Kidney (tissue), 22 donors: ENCODE measurements at places on chromosomes 4 and X. TPM values are rescaled to one million over a fixed set of nuclear protein-coding genes. Genes with fewer than 3 reads are reported as not detected.

Gene CDS1
- total RNA-seq = 18.8 TPM

Gene UPF3B
- total RNA-seq = 6.0 TPM

Gene P2RY4
- total RNA-seq = 0.31 TPM

Gene ABLIM2
- 23.3 TPM for total RNA-seq

Gene MECP2
- total RNA-seq = 74.7 TPM

Gene STOX2
- total RNA-seq = 31.8 TPM

Gene REPS2
- total RNA-seq = 36.3 TPM

Gene SERPINA7
- not detected for total RNA-seq

Gene FATE1
- not detected for total RNA-seq

- H3K4me3 ChIP-seq = no peak overlapping the region
- peaks cover 2% of the 10 kb centered on the region for H3K36me3 ChIP-seq
- H3K27ac ChIP-seq = no peak overlapping the region
- no peaks in the 10 kb centered on the region for H3K27me3 ChIP-seq
- H3K4me1 ChIP-seq = no peaks in the 10 kb centered on the region
These were observed 23.5 kb downstream of the FMR1 start for GRCh38 chrX:147935156-147935758.

GRCh38 chr4:26310264-26310663 lies 10.6 kb upstream of the RBPJ start:
- H3K4me1 ChIP-seq = no peaks in the 10 kb centered on the region
- no peaks in the 10 kb centered on the region for H3K36me3 ChIP-seq
- H3K27me3 ChIP-seq = no peaks in the 10 kb centered on the region
- no peak overlapping the region for H3K27ac ChIP-seq

GRCh38 chrX:22527302-22527701 lies 254.6 kb downstream of the CBLL2 start:
- H3K27me3 ChIP-seq = no peaks in the 10 kb centered on the region
- H3K36me3 ChIP-seq = no peaks in the 10 kb centered on the region
- no peaks in the 10 kb centered on the region for H3K4me1 ChIP-seq
- H3K4me3 ChIP-seq = no peak overlapping the region

- H3K4me3 ChIP-seq = no peak overlapping the region
- H3K36me3 ChIP-seq = no peaks in the 10 kb centered on the region
- H3K27ac ChIP-seq = no peak overlapping the region
- no peaks in the 10 kb centered on the region for H3K4me1 ChIP-seq
These were observed 12.7 kb downstream of the TKTL1 start for GRCh38 chrX:154308108-154308946.

DNA sequence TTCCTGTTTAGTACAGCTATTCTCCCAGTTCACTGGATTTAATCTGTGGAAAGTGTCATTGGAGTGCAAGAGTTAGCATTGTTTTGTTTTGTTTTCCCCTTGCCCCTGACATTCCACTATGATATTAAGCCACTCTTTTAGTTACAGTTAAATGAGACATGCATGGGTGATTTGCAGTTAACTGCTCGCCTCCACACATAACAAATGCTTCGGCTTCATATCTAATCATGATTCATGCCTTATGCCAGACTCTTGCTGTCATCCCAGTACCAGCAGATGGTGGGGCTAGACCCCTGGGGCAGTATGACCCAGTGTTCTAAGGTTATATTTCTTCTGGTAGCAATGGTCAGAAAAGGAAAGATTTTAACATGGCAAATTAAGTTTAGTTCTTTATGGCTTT lies 80.1 kb downstream of the RAP1GDS1 start:
- H3K36me3 ChIP-seq = no peaks in the 10 kb centered on the region
- H3K4me1 ChIP-seq = no peaks in the 10 kb centered on the region
- H3K27ac ChIP-seq = no peak overlapping the region
- peak; percentile 58 for DNase-seq
- H3K4me3 ChIP-seq = no peak overlapping the region

DNA sequence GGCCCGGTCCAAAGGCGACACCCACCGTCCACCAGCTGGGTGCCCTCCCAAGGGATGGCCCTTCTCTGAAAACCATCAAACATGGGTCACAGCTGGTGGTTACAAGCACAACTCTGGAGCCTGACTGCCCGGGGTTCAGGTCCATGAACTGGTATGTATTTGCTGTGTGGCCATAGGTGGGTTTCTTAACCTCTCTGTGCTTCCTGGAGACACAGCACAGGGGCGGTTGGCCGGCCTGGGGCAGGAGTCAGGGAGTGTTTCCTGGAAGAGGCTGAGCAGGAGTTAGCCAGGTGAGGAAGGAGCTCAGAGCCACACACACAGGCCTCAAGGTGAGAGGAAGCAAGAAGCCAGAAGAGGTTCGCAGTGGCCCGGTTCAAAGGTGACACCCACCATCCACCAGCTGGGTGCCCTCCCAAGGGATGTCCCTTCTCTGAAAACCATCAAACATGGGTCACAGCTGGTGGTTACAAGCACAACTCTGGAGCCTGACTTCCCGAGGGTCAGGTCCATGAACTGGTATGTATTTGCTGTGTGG lies 243.7 kb upstream of the PSAPL1 start:
- no peak for DNase-seq
- no peak overlapping the region for H3K4me3 ChIP-seq
- no peaks in the 10 kb centered on the region for H3K4me1 ChIP-seq
- no peaks in the 10 kb centered on the region for H3K36me3 ChIP-seq
- no peaks in the 10 kb centered on the region for H3K27me3 ChIP-seq

GRCh38 chr4:38634047-38634759 lies 29.8 kb upstream of the KLF3 start:
- no peaks in the 10 kb centered on the region for H3K4me1 ChIP-seq
- H3K27me3 ChIP-seq = no peaks in the 10 kb centered on the region
- no peak overlapping the region for H3K27ac ChIP-seq
- DNase-seq = no peak
- H3K36me3 ChIP-seq = no peaks in the 10 kb centered on the region

DNA sequence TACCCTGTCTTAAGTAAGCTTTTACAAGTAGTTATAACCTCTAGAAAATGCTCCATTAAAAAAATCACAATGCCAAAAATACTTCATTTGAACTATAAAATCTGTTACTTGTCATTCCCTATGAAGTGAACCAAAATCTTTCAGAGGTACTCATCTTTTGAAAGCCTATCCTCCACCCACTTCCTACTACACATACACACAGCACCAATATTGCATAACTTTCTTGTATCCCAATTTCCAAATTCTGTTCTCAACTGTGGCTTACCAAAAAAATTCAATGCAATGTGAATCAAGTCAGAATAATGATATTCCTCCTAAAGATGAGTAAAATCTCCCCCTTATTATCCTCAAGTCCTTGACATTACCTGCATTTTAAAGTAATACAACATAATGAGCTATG lies 15.9 kb downstream of the DHX15 start:
- no peaks in the 10 kb centered on the region for H3K27me3 ChIP-seq
- no peak overlapping the region for H3K4me3 ChIP-seq
- H3K4me1 ChIP-seq = peaks cover 4% of the 10 kb centered on the region
- H3K36me3 ChIP-seq = no peaks in the 10 kb centered on the region
- DNase-seq = no peak

DNA sequence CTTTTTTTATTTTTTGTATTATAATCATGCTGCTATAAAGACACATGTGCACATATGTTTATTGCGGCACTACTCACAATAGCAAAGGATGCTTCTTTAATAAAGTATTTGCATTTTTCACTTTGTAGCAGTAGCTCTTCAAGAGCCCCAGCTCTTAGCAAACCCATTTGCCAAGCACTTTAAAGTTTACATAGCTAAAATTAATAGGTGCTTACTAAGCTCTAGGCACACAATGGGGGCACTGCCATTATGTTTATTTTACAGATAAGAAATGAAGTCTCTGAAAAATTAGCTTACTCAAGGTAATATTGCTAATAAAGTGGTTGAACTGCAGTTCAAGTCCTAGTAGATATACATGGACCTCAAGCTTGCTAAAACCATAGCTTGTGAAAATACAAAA lies 230.3 kb upstream of the ARHGAP24 start:
- H3K36me3 ChIP-seq = no peaks in the 10 kb centered on the region
- no peak overlapping the region for H3K27ac ChIP-seq
- DNase-seq = no peak
- H3K4me3 ChIP-seq = no peak overlapping the region

DNA sequence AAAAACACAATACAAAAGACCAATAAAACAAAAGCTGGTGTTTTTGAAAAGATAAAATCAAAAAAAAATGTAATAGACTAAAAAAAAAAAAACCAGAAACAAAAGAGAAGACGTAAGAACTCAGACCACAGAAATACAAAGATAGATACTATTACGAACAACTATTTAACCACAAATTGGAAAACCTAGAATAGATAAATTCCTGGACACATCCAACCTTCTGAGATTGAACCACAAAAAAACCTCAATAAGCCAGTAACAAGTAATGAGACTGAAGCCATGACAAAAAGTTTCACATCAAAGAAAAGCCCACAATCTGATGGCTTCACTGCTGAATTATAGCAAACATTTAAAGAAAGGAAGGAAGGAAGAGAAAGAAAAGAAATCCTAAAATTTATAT lies 16.2 kb downstream of the RCHY1 start:
- no peak overlapping the region for H3K4me3 ChIP-seq
- no peaks in the 10 kb centered on the region for H3K27me3 ChIP-seq
- peaks cover 10% of the 10 kb centered on the region for H3K36me3 ChIP-seq
- no peak for DNase-seq
- H3K27ac ChIP-seq = no peak overlapping the region

DNA sequence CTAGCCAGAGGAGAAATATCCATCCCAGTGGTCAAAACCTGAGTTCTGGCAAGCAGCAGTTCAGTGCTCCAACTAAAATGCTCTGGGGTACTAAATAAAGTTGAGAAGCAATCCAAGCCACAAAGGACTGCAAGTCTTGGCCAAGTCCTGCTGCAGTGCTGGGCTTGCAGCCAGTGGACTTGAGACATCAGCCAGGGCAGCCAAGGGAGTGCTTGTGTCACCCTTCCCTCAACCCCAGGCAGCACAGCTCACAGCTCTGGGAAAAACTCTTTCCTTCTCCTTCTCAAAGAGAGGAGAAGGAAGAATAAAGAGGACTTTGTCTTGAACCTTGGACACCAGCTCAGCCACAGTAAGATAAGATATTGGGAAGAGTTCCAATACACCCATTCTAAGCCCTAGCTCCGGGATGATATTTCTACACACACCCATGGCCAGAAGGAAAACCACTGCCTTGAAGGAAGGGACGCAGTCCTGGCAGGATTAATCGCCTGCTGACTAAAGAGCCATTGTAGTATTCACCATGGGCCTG lies 99.8 kb downstream of the PTCHD1 start:
- peak; percentile 83 for DNase-seq
- no peaks in the 10 kb centered on the region for H3K4me1 ChIP-seq
- no peaks in the 10 kb centered on the region for H3K27me3 ChIP-seq
- no peak overlapping the region for H3K27ac ChIP-seq

- H3K27me3 ChIP-seq = no peaks in the 10 kb centered on the region
- H3K27ac ChIP-seq = no peak overlapping the region
- no peaks in the 10 kb centered on the region for H3K36me3 ChIP-seq
- H3K4me3 ChIP-seq = no peak overlapping the region
- DNase-seq = no peak
These were observed 1085.6 kb upstream of the TENM3 start for GRCh38 chr4:181157647-181158046.

DNA sequence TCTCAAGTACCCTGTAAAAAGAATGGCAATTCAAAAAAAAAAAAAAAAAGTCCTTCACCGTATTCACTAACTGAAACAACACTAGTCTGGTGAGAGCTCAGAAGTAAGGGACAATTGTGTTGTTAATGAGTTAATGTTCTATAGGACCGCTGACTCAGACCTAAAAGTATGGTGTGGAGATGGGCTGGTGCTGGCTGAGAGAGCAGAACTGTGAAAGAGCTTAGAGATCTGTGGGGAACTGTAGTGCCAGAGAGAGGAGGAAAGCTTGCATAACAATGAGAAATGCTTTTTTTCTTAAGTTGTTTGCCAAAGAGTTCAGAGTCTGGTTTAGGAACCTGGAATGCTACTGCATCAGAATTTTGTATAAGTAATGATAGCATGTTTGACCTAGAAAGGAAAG lies 65.1 kb downstream of the LHFPL1 start:
- no peaks in the 10 kb centered on the region for H3K36me3 ChIP-seq
- H3K4me3 ChIP-seq = no peak overlapping the region
- peak; percentile 0 for DNase-seq
- H3K27ac ChIP-seq = no peak overlapping the region
- no peaks in the 10 kb centered on the region for H3K4me1 ChIP-seq

DNA sequence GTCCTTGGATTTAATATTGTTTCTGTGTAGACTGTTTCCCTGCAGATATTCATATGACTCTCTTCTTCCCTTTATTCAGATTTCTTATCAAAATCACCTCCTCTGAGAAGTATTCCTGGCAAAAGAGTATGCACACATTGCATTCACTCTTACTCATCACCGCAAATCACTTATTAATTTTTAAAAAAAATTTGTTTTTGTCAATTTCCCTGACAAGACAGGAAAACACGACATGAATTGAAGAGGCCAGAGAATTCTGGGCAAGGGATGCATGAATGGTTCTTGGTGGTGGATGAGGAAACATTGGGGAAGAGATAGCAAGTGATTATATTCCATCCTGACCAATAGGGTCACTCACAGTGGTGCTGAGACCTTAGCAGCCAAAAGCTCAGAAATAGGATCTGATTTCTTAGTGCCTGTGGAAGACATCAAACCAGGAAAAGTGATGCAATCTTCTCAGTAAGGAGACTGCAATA lies 522.5 kb upstream of the AGA start:
- H3K36me3 ChIP-seq = no peaks in the 10 kb centered on the region
- no peaks in the 10 kb centered on the region for H3K4me1 ChIP-seq
- no peak overlapping the region for H3K27ac ChIP-seq
- H3K27me3 ChIP-seq = no peaks in the 10 kb centered on the region

- no peaks in the 10 kb centered on the region for H3K27me3 ChIP-seq
- no peak overlapping the region for H3K27ac ChIP-seq
- no peaks in the 10 kb centered on the region for H3K36me3 ChIP-seq
- DNase-seq = no peak
- no peak overlapping the region for H3K4me3 ChIP-seq
These were observed 224.5 kb downstream of the PCDH18 start for GRCh38 chr4:137307806-137308205.

DNA sequence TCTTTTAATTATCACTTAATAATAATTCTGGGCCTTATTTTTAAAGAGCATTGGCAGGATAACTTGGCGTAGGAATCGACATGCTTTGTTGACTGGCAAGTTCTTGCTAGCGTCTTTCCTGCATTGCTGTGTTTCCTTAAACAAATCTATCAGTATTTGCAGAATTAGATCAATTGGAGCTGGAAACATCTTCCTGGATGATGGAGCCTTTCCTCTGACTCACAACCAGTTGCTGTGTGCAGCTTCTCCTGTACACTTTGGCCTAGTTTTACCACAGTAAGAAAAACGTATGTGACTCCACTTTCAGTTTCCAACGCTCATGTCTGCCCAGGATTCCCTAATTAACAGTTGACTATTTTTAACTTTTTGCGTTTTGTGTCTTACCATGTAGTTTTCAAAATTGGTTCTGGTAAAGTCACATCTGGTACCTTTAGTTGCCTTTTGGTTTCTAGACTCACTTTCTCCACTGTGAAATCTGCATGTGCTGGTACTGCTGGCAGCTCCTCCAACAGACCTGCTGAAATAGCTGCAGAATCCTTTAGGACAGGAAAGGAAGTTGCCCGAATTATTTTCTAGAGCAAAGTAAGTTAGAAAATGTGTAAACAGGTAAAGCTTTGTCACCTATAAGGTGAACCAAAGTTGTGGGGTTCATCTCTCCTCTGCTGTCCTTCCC lies 553.2 kb upstream of the FAT1 start:
- no peak overlapping the region for H3K4me3 ChIP-seq
- H3K27ac ChIP-seq = no peak overlapping the region
- DNase-seq = no peak
- H3K27me3 ChIP-seq = no peaks in the 10 kb centered on the region
- no peaks in the 10 kb centered on the region for H3K36me3 ChIP-seq

GRCh38 chr4:1567519-1567807 lies 116.7 kb downstream of the FAM53A start:
- H3K27me3 ChIP-seq = no peaks in the 10 kb centered on the region
- H3K36me3 ChIP-seq = no peaks in the 10 kb centered on the region
- no peak overlapping the region for H3K27ac ChIP-seq
- H3K4me3 ChIP-seq = no peak overlapping the region
- DNase-seq = no peak
